CD4-positive, alpha-beta T cell treated with Interleukin-1 beta for 1 hour (primary cell): ENCODE measurements at places on chromosomes 6 and 20.

- DNase-seq, result no peak
These were observed 165.8 kb upstream of the SUPT3H start for GRCh38 chr6:45543298-45544235.

DNA sequence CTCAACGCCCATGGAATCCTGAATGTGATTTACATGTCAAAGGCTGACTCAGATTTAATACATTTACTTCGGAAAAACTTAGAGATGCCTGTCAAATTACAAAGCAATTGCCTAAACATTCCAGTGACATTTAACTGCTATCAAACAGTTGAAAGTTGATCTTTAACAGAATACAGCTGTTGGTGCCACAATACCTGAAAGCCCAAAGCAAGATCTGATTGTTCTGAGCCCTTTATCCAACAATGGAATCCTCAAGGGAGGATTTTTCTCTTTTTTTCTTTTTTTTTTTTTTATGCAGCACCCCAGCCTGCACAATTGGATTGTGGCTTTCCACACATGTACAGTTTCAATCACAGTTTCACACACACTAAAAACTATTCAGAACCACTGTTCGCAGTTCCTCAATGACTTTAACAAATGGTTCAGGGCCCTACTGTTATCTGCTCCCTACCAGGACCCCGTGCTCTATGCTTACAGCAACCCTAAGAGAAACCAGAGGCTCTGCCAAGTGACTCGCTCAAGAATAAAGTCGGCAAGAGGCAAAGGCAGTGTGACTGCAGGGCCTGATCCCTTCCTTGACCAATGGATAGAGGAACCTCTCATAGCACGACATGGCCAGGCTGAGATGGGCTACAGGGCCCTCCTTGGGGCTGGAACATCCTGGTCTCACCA, 33.3 kb downstream of the EPB41L2 start:
- no peak for DNase-seq

DNA sequence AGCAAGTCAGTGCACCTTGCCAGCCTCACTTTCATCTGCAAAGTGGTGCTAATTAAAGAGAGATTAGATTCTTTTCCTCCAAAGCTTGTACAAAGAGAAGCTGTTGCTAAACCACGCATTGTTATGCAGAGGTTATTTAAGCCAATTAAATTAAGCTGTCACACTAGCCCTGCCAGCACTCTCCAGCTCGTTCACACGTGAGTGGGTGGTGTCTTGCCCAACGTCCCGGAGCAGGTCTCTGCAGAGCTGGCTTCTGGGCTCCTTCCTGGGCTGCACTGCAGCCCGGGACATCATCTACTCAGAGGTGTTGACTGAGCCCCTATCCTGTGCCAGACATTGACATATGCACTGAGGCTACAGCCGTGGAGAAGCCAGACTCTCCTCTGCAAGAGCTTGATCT, 401.6 kb upstream of the SULF2 start:
- no peak for DNase-seq

- no peak for DNase-seq
These were observed 21.2 kb downstream of the CLVS2 start for GRCh38 chr6:123017104-123017682.

DNA sequence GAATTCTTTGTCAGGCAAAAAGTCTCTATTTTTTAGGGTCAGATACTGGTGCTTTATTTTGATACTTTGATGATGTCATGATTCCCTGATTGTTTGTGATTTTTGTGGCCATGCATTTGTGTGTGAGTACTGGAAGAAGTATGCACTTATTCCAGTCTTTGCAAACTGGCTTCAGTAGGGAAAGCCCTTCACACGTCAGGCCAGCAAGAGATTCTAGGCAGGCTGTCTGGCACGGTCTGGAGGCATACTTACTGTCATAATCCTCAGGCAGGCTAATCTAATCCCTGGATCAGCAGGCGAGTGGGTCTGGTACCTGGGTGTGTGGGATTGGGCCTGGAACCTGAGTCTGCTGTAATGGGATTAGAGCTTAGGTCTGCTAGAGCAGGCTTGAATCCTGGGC, 391.8 kb upstream of the MMS22L start:
- no peak for DNase-seq

- no peak for DNase-seq
These were observed 248.0 kb downstream of the CDH26 start for GRCh38 chr20:60206259-60206658.

- no peak for DNase-seq
These were observed 108.0 kb downstream of the ZMYND8 start for GRCh38 chr20:47248448-47248966.

GRCh38 chr20:63808964-63809674, 21.9 kb downstream of the ZBTB46 start:
- DNase-seq, result no peak

DNA sequence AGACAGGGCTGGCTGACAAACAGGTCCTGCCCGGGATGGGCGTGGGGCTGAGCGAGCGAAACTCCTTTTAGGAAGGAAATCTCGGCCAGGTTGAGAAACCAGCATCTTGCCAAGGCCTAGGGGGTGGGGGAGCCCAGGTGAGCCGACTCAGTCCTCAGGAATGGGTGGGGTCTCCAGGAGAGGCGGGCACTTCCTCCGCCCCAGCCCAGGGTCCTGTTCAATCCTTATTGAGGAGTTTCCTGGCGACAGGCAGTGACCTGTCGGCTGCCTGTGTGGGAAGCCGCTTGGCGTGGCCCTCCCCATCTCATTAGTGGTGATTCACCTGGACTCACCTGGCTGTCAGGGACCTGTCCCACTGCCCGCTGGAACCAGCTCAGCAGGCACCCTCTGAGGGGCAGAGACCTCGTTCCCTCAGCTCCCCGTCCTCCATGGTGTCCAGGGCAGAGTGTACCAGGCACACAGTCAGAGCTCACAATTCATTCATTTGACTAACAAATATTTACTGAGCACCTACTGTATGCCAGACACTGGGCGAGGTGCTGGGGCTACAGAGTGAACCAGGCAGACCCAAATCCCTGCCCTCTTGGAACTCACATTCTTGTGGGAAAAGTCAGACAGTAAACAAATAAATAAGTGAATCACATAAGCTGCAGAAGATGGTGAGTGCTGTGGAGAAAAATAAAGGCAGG, 51.1 kb downstream of the FGD2 start:
- DNase-seq, result no peak

DNA sequence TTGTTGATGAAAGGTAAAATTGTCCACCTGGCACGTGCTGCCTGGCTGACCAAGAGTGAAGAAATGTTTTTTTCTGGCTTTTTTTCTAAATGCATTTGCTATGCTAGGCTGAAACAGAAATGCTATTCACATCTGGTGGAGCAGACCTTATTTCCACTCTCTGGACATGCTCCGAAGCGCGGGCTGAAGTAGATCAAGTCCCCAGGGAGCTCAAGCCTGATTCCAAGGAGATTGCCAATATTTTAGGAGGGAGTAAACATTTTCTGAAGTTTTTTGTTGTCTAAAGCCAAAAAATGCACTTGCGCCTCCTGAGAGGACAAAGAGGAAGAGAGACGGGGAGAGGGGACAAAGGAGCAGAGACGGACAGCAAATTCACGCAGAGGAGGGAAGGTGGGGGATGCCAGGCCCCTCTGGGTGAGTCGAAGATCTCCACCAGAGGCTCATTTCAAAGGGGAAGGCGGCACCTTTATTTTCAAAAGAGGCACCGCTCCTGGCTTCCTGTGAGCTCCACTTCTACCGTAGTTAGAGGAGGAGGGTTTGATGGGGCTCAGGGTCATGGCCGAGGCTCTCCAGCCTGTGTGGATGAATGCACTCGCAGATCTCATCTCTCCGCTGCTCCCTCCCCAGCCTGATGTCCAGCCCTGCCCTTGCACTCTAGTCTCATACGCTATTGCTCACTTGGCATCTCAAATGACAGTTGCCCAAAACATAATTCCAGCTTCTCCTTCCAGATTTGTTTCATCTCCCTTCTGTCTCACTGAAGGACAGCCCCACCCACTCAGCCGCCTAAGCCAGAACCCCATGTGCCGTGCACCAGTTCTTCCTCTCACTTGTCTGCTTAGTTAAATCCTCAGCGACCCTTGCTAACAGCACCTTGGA, 23.1 kb upstream of the SMOC2 start:
- DNase-seq, result no peak

DNA sequence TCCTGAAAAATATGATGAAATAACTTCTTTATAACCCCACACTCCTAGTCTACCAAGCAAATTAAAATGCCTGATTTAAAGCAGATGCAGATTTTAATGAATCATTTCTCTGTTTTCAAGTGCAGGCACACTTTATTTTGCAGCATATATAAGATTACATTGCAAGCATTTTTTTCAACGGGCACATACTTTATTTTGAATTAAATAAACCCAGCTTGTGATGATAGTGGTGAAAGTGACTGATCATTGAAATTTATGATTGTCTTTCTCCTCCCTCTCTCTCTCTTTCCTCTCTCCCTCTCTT, 12.2 kb upstream of the MOXD1 start:
- no peak for DNase-seq

DNA sequence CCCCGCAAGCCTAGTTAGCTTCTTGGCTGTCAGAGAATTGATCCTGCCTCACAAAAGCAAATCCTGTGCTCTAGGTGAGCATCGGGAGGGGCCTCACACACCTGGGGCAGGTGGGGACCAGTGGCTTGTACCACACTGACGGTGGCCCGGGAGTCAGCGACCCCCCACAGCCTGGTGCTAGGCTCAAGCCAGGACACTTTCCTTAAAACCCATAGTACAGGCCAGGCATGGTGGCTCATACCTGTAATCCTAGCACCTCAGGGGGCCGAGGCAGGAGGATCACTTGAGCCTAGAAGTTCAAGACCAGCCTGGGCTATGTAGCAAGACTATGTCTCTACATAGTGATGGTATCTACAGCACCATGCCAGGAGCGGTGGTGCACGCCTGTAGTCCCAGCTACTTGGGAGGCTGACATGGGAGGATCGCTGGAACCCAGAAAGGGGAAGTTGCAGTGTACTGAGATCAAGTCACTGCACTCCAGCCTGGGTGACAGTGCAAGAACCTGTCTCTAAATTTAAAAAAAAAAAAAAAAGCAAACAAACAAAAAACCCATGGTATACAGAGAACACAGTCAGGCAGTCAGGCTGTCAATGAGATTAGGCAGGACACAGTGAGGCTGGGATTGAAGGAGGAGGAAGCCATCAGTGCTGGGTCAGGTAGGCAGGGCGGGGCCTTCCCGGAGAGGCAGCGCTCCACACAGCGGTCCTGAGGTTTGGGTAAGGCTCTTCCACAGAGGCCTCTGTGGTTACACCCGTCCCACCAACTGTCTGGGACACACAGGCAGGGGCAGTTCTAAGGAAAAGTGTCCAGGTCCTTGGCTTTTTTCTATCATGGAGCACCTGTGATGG, 41.3 kb downstream of the SYNJ2 start:
- no peak for DNase-seq

DNA sequence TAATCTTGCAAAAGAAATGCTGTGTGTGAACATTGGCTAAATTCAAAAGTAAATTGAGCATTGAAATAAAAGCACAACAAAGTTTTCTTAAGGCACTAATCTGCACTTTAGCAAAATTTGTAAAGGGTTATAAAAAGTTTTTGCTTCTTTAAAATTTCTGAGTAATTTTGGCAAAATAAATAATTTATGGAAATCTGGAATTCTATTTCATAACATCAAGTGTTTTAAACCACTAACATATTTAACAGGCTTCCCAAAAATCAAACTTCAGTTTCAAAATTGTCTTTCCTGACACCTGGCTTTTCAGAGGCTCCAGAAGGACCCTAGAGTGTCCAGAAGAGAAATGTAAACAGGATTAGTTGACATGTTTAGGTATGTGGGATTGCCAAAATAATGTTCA, 4.5 kb upstream of the RNGTT start:
- no peak for DNase-seq

DNA sequence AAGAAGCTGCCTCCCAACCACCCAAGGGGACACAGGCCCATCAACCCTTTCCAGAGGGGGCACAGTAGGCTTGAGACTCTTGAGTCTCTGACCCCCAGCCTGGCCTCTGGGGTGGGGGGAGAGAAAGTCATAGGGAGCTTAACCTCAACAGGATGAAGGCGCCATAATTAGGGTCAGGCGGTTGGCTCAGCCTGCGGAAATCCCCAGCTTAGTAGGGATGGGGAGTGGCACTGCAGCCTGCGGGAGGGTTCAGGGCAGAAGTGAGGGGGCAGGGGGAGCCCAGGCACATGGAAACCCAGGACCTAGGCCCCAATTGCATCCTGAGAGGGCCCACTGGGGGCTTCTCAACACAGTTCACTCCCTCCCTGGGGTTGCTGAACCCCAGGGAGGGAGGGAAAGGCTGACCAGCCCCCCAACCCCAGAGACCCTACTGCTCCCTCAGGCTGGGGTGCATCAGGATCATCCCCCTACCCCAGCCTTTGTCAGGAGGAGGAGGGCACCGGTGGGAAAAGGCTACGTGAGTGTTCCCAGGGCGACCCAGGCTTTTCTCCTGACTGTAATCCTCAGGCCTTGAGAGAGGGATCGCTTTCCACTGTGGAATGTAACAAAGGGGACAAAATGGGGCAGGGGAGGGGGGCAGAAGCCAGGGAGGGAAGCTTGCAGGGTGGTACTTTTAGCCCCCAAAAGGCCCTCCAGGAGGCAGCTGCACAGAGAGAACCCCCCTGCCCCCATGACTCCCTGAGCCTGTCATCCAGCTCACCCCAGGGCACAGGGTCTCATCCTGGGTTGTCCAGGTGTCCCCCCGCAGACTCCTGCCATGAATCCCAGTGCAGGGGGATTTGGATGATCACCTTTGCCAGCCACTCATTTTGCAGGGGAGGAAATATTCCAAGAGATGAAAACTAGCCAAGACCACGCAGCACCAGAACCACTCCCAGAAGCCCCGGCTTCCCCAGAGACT, 46.4 kb downstream of the MRPL14 start:
- DNase-seq, result no peak

GRCh38 chr20:1468117-1468624, 1.5 kb upstream of the NSFL1C start:
- DNase-seq, result no peak

DNA sequence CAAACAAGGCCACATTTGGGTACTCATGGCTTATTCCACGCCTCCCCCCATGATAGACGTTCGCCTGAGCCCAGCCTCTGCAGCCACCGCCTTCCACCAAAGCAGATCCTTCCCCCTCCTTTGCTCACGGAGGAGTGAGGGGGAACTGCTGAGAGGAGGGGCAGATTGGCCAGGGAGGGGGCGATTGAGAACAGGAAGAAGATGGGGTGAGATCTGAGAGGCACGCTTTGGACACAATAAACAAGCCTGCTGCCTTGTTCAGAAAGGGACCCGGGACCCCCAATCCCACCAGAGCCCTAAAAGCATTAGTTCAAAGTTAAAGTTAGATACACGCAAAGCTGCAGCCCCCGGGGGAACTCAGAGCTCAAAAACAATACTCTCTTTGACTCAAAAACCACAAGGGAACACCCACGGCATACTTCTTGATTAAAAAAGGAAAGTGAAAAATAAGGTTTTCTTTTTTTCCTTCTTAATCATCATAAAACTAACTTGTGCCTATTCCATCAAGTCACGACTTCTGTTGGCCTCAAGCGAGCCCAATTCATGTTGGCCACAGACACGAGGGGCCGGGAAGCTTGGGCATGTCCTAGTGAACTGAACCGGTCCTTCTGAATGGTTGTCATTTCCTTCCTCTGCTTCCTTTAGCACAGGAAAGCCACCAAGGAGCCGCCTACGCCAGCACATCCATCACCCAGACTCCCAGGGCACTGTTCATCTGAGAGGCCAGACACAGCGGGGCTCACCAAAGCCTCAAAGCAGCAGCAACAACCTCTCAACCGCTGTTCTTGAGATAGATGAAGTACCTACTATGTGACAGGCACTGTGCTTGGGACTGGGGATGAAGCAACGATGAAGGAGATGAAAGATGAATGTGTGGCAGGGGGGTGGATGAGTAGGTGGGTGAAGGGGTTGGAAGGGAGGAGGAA, 44.7 kb downstream of the NFATC2 start:
- peak; percentile 51 for DNase-seq

- DNase-seq, result no peak
These were observed 28.5 kb downstream of the TASP1 start for GRCh38 chr20:13610184-13610583.

GRCh38 chr6:48110436-48111142, 408 bp downstream of the PTCHD4 start:
- DNase-seq, result no peak
